ENCODE measurements at places on chromosomes 5 and 9. TPM values are rescaled to one million over a fixed set of nuclear protein-coding genes. Genes with fewer than 3 reads are reported as not detected.

The OLFML2A gene
- 72.1 TPM for polyA plus RNA-seq

The PLCXD3 gene
- polyA plus RNA-seq = 0.25 TPM

The MPDZ gene
- 67.5 TPM for polyA plus RNA-seq

The C5orf52 gene
- polyA plus RNA-seq = not detected

The TMOD1 gene
- 1.2 TPM for polyA plus RNA-seq

All from right lung (tissue), 10 donors.